HTR-8/SVneo (cell line): ENCODE measurements at places on chromosomes 16 and 17.

DNA sequence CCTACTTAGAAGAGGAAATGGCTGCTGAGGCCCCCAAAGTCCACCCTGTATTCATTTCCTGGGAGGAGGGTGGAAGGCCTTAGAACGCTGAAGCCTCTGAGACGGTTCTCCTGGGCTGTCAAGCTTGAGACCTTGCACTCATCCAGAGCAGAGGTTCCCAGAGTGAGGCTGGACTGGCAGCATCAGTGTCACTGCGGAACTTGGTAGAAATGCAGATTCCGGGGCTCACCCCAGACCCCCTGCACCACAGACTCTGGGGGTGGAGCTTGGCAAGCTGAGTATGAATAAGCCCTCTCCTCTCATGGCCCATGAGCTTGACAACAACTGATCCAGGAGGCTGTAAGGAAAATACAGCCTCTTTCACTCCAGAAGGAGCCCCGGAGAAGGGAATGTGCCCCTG lies 218.3 kb downstream of the IRF8 start:
- DNase-seq = no peak

GRCh38 chr17:14268264-14268663 lies 31.6 kb upstream of the CDRT15 start:
- DNase-seq = no peak

DNA sequence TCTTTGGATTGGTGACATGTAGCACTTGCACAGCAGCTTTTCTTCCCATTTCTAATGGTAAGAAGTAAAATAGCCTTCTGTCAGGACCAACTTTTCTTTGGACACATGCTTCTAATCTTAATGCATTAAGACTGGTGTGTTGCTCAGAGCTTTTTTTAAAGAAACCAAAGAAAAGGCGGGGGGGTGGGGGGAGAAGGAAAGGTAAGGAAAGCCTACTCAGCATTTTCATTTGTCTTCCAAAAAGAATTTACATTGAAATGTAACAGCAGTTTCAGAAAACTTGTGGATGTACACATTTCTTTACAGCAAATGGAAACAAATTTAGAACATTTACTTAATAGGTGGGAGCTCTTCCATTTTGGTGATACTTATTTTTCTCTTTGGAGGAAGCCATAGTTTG lies 49.6 kb downstream of the NLK start:
- no peak for DNase-seq

DNA sequence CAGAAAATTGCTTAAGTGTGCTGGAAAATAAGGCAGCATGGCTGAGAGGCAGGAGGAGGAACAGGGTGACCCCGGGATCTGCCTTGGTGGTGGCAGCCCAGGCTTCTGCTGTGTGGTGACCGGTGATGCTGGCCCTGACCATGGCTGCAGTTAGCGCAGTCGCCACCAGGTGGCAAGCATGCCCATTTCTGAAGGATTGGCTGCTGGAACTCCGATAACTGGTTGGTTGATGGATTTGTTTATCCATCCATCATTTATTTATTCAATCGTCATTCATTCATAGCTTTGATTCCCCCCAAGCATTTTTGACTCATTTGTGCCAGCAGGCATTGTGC lies 29.1 kb upstream of the ITGA3 start:
- peak; percentile 92 for DNase-seq

GRCh38 chr16:61792194-61792909 lies 243.9 kb downstream of the CDH8 start:
- no peak for DNase-seq

- no peak for DNase-seq
These were observed 454.8 kb upstream of the CDH11 start for GRCh38 chr16:65576631-65577030.
